ENCODE measurements at places on chromosomes 3 and 15.

DNA sequence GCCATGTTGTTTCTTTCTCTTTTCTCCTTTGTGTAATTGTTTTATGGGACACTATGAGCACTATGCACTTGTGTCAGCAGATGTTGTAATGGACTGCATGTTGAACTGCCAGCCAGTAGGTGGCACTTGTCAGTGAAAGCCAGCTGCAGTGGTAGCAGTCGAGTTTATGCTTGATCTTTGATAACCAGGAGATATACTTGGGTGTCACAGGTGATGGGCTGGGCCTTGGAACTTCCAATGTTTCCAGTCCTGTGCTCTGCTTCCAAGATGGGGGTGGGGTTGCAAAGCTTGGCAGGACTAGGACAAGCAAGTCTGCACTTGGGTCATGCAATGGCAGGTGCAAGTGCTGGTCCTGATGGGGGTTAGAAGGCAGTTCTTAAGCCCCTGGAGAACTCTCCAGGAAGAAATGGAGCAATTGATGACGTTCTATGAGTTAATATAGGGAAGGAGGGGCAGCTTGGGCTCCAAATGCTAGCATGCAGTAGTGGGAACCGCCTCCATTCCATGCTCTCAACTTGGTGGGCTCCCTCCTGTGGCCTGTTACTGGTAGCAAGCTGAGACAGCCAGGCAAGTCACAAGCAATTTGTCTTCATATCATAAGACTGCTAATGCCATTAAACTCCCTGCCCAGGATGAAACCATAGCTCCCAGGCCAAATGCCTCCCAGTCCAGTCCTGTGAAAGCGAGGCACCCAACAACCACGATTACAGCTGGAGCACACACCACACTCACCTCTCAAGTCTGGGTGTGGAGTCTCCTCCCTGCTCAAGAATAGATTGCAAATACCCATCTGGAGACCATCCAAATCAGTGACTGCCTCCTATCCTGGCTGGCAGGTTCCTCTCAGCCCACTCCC, 287.2 kb downstream of the CGGBP1 start:
- DNase-seq: peak; percentile 8

DNA sequence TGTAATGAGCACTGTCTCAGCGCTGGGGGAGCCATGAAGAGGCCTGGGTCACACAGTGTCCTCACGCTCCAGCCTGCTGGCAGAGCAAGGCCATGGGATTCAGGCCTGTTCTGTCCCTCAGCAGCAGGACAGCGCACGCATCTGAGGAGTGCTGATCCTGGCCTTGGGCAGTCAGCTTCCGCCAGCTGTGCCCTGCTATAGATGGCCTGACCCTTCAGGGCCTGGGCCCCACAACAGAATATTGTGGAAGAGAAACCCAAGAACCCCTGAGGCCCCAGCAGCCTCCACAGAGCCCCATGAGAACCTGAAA, 78.6 kb downstream of the SRGAP3 start:
- no peak for DNase-seq

- no peak for DNase-seq
Observed at GRCh38 chr3:84987706-84988504, 29.1 kb downstream of the CADM2 start.

DNA sequence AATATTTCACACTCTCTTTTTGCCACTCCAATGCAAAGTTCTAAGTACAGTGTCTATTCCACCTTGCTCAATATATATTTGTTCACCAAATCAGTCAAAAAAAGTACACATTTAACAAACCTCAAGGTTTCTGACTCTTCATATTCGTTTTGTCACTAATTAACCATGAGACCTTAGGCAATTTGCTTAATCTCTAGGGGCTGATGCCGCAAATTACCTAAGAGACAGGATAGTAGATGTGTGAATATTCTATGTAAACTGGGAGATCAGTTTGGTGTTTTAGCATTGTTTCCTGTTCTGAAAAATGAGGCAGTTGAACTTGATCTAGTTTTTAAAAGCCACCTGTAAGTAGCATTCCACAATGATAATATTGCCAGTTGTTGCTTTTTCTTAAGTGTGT, 182.5 kb upstream of the KCNH8 start:
- no peak for DNase-seq

DNA sequence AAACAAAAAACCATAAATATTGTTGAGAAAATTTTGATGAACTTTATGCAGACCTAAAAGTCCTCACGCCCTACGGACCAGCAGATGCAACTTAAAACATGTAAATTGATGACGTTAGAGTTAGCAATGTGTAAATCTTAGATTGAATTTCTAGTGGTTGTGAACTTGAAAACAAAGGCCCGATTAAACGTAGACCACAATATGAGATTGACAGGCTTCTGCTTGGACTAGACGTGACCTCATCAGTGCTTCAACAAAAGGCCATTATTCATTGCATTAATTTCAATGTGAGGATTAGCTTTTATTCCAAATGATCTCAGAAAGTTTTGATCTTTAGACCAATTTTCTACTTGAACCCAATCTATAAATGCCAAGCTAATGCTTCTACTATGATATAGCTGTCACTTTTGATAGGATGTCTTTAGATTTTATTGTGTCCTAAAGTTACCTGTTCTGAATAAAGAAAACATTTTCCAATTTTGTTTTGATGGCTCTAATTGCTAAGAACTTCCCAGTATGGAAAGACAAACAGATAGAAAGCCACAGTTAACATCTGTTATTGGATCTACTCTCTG, 55.4 kb upstream of the SPPL2A start:
- no peak for DNase-seq

- no peak for DNase-seq
Observed at GRCh38 chr3:172102883-172103310, 63.5 kb downstream of the FNDC3B start.

DNA sequence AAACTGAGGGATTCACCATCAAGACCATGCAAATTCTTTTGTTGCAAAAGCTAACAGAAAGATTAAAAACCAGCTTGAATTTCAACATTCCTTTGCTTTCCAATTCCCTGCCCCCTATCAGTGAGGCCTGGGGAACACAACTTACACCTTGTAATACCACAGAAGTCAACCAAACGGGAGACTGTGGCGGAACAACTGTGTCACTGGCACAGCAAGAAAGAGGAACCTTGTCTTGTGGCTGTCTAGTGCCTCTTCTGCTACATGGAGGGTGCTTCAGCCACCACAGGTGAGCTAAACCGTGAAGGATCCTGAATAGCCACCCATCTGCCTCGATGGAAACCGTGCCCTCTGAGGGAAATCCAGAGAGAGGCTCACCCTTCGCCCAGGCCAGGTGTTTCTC, 11.4 kb downstream of the CCDC12 start:
- no peak for DNase-seq

DNA sequence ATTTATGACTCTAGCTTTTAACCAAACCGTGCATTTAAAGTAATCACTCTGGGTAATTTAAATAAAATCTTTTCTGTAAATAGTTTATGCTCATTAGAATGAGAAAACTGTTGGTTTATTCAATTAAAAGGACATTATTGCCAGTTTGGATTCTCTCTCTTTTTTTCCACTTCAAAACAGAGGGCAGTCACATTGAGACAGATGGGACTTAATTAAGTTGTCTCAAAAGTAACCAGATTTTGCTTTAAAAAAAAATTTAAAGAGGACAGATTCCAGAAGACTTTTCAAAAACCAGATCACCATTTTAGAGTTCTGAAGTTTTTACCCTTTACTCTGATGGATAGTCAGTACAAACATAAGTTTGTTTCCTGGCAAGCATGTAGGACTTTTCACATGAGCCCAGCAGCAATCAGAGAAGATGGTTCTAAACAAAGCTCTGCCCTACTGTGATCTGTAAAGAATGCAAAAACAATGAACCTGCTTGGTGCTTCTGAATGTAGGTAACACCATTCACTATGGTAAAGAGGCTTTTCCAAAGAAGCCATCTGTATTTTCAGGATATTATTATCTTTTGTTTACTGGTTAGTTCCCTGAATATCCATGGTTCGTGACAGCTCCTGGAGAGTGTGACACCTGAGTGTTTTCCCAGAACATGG, 136.2 kb downstream of the LRTM1 start:
- no peak for DNase-seq

- DNase-seq: no peak
Observed at GRCh38 chr3:50610181-50610971, 1.2 kb downstream of the CISH start.

DNA sequence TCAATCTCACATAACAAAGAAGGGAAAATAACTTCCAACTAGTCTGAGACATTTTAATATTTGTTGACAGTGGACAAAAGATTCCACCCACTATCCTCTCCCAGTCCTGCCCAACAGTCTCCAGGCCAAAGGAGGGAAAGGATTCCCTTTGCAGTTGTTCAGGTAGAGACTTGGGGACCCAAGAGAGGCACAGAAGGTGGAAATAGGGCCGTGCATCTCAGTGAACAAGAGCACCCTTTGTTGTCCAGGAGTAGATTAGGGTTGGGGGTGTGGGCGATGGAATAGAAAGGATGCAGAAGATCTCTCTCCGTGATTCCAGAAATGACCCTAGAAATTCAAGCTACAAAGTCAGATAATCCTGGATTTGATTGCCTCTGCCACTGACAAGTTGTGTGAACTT, 44.8 kb upstream of the TRA2B start:
- DNase-seq: no peak

- no peak for DNase-seq
Observed at GRCh38 chr15:94370936-94371285, 139.6 kb downstream of the MCTP2 start.

DNA sequence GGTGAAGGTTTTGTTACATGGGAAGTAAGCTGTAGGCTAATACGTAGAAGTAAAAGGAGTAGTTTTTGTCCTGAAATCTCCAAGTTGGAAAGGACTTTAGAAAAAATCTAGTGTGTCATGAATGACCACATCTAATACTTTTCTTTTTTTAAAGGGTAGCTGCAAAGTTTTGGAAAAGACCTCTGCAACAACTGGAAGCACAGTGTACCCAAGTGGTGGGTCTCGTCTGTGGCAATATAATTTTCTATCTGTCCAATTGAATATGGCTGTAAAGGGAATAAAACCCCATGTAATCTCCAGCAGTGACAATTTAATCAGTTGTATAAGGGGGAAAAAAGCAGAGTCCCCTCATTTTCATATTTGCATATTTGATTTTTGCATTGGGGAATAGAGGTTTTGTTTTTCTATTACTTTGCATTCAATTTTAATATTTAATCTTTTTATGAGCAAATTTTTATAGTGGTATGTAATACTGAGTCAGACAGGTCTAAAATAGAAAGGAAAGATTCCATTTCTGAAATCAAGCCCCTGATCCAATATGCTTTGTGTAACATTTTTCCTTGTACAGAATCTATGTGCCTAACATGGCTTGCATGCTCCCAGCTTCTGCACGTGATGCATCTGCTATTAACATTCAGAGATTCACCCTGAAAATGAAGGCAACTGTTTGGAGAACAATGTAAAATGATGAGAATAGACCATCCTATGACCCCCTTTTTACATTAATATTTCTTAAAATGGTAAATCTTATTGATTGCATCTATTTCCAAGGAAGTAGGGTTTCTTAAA, 531.4 kb downstream of the ZIC1 start:
- DNase-seq: no peak

- DNase-seq: no peak
Observed at GRCh38 chr3:185058796-185059195, 94.1 kb downstream of the C3orf70 start.

DNA sequence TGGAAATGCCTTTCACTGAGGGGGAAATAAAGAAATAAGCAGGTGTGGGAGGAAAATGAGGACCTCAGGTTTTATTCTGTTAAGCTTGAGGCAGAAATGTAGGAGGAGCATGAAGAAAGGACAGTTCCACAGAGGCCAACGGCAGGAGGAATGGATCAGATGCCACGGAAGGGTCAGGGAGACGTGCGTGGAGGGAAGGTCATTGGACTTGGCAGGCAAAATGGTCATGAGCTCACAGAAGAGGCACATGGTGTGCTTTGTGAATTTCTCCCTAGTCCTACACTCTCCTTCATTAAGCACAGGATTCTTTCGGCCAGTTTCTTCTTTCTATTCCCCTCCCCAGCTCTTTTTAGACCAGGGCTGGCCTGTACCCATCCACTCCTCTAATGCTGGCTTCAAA, 32.5 kb upstream of the THSD4 start:
- no peak for DNase-seq

All from stimulated activated CD4-positive, alpha-beta T cell treated with anti-CD3 and anti-CD28 coated beads, TNF-alpha, amount 100 ng/mL, for 24 hours (primary cell).